ENCODE measurements at places on chromosomes 12 and 14.
A peak's percentile ranks its signal among the peaks of the same experiment; 100 is the strongest.

- no peak for DNase-seq
These were observed 259.6 kb upstream of the NAV3 start for GRCh38 chr12:77571127-77571526.

DNA sequence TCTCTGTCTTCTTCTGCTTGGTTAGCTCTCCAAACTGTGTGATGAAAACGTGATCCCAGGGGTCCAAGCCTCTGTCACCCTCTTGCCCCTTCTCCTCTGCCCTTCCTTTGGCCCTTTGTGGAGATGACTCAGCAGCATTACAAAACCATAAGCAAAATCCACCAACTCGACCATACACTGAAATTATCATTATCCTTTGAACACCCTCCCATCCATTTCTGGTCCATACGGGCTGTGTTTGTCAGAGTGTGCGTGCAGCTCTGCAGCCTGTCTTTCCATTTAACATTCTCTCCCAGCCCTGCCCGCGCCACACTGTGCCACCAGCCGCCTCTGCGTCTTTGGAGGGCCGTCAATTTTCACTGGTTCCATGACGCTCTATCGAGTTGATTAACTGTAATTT lies 69.2 kb downstream of the SLC25A47 start:
- no peak for DNase-seq

DNA sequence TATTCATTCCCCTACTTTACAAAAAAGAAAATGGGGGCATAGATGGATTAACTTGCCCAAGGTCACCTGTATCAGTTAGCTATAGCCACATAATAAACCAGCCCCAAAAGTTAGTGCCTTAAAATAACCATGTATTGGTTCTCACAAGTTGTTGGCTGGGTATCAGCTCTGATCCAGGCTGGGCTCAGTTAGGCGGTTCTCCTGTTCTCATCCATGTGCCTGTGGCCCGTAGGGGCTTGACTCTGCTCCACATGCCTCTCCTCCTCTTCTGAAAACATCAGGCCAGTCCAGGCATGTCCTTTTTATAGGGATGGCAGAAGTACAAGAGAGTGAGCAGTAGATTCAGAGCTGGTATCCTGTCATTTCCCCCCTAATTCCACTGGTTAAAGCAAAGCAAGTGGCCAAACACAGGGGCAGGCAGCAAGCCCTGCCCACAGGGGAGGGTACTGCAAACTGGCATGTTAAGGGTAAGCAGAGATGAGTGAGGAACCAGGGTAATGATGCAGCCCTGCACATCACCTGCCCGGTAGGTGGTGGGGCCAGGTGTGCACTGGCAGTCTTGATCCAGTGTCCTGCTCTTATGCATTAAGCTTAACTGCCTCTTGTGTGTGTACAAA lies 47.9 kb upstream of the TUNAR start:
- peak; percentile 58 for DNase-seq

GRCh38 chr12:80941916-80942315 lies 4.2 kb upstream of the LIN7A start:
- DNase-seq, result no peak

DNA sequence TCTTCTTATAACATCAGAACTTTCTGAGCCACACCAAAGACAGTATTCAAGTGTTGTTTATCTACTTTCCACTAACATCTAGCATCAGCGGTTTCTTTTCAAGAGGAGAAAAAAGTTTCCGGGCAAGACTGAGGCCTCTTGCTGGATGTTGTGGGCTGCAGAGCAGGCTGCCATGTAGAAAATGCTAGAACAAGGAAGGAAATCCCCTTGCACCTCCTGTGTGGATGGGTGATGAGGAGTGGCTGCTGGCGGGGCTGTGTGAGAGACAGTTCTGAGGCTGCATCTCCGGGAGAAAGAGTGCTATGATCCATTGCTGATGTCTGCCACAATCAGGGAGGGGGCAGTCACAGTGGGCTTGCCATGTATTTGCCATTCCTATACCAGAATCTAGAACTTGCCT lies 37.8 kb upstream of the PPP1CC start:
- no peak for DNase-seq

DNA sequence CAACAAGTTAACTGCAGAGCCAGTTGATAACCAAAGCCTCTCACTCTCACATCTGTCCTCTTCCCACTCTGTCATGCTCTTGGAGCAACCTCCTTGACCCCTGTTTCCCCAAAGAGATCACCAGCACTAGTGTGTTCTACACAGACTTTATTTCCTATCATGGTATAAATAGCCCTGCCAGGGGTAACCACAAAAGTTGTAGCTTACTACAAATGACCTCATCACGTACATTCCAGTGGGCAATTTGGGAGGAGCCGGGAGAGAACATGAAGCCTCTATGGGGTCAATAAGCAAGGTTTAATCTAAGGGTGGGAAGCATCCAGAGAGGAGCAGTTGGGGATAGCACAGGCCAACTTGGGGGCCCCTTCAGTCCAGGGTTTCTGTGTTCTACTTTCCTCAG lies 186.5 kb downstream of the KCNA5 start:
- no peak for DNase-seq

DNA sequence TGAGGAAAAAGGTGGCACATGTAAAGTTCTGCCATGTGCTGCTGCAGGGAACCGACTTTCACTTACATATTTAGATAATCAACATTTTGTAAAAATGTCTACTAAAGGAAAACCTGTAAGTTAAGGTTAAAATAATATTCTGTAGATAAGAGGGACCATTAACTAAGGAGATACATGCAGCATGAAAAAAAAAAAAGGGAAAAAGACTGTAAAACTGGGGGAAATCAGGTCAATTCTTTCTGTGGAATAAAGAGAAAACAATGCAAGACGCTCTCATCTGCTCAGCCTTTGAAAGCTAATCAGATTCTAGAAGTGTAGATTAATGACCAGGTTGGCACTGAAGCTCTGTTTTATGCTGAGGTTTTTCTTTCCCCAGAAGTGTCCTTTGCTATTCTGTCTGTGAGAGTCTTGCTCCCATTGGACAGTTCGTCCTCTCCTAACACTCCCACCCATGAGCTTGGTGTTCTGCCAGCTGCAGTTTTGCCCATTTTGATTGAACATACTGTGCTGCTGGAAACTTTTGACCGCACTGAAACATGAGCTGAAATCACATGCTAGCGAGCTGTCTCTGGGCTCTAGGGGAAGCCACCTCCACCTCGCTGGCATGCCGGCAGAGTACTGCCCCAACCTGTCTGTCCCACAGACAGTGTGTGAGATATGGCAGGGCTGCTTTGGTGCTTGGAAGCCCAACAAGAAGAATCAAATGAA lies 39.7 kb downstream of the PPTC7 start:
- peak; percentile 97 for DNase-seq

- DNase-seq, result no peak
These were observed 9.0 kb downstream of the DAZAP2 start for GRCh38 chr12:51247523-51248206.

GRCh38 chr14:51730684-51731083 lies 79.0 kb downstream of the FRMD6 start:
- no peak for DNase-seq

- DNase-seq, result no peak
These were observed 35.4 kb upstream of the TMEM179 start for GRCh38 chr14:104639885-104640548.

GRCh38 chr12:60194678-60195077 lies 598.8 kb downstream of the SLC16A7 start:
- DNase-seq, result no peak

GRCh38 chr14:95526483-95527386 lies 8.1 kb upstream of the GLRX5 start:
- DNase-seq, result no peak

- no peak for DNase-seq
These were observed 18.8 kb downstream of the SYNDIG1L start for GRCh38 chr14:74407021-74407800.

DNA sequence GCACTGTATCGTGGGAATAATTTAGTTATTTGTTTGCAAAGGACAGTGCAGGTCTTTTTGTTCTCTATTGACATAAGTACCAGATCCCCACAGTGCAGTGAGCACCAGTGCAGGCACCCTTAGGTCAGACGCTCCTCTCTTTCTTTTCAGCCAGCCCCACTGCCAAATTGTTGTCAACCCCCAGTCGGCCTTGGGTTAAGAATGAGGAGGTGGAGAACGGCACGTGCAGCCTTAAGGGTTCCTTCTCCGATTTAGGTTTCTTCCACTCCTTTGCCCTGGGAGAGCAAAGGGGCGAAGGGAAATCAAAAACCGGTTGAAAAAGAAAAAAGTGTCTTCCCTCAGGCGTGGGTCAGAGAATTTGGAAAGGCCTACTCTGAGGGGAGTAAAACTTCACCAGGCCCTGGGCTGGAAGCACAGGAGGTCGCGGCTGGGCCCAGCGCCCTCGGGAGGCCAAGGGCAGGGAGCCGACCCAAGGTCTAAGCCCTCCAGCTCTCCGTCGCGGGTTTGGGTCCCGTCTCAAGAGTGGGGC lies 4.3 kb downstream of the PAX9 start:
- no peak for DNase-seq

DNA sequence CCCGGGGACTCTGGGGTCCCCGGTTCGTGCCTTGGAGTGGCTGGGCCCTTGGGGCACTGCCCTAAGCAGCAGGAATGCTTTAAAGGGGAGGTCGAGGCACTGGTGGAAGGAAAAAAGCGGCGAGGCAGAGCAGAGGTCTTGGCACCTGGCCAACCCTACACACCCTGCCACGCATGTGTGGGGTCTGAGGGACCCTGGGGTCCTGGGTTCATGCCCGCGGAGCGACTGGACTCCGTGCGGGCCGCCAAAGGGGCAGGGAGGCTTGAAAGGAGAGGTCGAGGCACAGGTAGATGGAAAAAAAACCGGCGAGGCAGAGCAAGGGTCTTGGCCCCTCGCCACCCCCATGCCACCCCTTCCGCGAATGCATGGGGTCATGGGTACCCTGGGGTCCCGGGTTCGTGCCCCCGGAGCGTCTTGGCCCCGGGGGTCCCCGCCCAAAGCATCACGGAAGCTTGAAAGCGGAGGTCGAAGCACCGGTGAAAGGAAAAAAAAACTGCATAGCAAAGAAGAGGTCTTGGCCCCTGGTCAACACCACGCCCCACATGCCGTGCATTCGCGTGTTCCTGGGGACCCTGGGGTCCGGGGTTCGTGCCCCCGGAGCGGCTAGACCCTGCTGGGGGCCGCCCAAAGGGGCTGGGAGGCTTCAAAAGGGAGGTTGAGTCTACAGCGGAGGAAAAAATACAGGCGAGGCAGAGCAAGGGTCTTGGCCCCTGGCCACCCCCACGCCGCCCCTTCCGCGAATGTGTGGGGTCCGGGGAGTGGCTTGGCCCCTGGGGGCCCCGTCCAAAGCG lies 312.9 kb downstream of the ALG10 start:
- DNase-seq, result no peak

- DNase-seq, result no peak
These were observed 9.1 kb upstream of the EMP1 start for GRCh38 chr12:13187399-13187798.

DNA sequence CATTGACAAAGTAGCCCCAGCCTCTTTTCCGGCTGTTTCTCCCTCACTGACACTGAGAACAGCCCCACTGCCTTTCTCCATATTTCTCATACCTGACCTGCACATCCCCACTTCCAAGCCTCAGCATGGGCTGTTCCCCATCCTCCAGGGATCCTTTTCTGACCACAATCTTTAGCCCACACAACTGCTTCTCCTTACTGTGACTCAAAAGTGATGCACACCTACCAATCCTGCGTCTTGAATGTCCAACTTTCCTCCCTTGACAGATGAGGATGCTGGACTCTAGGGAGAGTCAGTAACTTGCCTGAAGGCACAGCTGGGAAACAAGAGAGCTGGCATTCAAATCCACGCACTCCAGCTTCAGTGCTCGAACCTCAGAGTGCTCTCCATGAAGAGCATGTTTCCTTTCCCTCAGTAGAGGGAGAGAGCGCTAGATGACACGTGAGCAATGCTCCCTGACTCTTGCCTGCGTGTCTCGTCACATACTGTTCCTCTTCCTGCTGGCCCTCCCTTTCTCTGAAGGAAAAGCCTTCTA lies 75.6 kb downstream of the NTF3 start:
- no peak for DNase-seq
